ENCODE measurements at places on chromosomes 3 and 15.

DNA sequence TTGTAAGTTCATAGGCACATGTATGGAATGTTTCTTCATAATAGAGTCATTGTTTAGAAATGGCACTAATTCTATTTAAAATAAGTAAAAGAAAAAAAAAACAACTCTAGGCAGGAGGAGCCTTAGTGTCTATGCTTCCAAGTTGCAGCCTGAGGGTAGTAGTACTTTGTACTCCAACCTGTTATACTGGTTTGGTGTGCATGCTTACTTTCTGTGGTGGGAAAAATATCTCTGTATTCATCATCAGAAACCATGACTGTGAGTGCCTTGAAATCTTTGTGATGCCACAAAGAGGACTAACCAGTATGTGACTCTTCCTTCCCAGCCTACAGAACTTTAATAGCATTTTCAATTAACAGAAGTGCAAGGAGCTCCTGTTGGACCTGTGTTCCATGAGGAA is 4.4 kb downstream of the NAALADL2 start:
- DNase-seq: no peak

- no peak for DNase-seq
Observed at GRCh38 chr3:116045314-116045713, 400.0 kb downstream of the LSAMP start.

- DNase-seq: no peak
Observed at GRCh38 chr3:61559136-61559731, 2.1 kb upstream of the PTPRG start.

DNA sequence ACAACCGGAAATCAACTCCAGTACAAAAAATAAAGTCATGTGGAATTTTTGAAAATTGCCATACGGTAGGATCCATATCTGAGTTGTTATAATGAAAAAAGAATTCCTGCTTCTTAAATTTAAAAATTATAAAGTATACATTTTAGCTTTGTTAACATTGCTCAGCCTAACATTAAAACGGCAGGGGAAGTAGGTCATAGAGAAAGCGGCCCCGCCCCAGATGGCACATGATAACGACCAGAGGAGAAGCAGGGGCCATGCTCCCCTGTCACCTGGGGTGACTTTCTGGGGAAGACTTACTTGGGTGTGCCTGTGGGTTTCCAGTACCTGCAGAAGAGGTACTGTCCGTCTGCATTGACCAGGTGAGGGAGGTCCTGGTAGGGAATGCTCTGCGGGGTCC is 921 bp downstream of the MGLL start:
- DNase-seq: no peak

- DNase-seq: no peak
Observed at GRCh38 chr15:82992436-82992998, 6.5 kb downstream of the RAMAC start.

GRCh38 chr3:10025205-10026083 is 793 bp upstream of the FANCD2 start:
- DNase-seq: no peak

DNA sequence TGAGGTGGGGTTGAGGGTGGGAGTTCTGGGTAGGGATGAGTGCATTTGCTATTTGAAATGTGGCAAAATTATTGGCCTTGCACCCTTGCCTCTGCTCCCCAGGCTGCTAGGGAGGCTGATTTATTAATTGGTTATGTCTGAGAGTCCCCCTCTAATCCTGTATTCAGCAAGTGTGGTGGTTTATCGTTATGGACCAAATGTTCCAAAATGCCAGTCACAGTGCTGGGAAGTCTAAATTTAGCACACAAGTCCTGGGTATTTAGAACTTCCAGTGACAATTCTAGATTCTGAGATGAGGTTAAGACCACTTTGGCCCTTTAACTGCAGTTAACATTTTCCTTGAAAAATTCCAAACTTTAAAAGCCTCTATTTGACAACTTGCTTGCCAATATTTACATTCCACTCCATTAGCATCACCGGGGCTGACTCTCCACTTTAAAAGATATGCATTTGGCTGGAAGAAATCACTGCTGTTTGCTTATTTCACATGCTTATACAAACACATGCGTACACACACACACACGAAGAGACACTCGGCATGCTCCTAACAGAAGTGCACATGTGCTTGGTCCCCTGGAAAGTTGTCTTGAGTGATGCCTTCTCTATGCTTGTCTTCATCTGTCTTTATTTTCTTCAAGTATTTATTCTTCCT is 247.7 kb downstream of the IL20RB start:
- no peak for DNase-seq

DNA sequence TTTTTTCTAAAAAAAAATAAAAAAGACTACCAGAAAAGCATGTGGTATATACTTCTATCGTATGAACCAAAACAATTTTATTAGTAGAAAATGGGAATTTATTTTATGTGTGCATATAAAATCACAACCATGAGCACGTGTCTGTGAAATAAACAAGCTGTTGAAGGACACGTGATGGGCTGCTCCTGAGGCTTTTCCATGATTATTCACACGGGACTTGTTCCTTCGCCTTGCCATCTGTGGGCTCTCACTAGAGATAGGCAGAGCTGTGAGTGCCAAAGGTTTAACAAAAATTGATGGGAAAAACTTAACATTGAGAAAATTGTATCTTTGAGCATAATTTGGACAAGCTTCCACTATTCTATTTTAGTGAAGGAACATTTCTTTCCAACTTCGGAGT is 12.4 kb upstream of the ETV5 start:
- DNase-seq: no peak

DNA sequence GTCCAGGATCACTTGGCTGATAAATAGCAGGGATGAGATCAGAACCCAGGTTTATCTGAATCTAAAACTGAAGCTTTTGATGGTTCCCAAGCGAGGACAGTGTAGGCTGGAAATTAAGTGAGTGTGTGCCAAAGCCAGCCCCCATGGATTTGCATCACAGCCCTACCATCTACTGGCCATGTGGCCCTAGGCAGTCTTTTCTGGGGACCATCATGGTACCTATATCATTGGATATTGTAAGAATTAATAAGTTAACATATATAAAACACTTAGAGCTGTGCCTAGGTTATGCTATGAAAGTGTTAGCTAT is 32.8 kb upstream of the SSR3 start:
- no peak for DNase-seq

DNA sequence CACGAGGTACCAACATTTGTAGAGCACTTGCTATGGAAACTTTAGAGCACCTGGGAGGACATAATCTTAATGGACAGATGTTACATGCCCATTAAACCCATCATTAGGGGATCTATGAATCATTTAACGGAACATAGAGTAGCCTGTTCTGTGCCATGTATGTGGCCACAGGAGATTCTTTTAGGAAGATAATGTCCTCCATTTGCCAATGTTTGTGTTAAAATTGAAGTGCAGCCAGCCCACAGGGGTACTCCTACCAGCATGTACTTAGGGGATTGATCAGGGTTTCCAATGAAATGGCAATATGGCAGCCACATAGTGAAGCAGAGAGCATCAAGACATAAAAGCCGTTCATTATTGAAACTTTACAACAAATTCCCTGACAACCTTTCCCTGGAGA is 70.7 kb downstream of the TNIK start:
- no peak for DNase-seq

DNA sequence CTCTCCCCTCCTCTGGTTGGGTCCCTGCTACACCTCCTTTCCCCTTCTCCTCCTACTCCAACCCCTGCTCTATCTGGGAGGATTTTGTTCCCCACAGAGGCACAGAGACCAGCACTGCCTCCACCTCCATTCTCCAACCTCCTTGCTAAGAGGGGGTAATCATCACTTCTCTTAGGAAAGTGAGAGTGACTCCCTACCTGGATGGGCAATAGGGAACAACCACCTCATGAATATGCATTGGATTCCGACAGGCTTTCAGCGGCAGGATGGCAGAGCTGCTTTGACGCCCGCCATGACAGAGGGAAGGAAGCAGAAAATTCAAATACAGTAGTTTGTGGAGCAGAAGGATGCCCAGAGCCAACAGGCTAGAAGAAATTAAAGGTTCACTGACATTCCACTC is 614.8 kb upstream of the MDFIC2 start:
- DNase-seq: no peak
